ENCODE measurements at places on chromosomes 2 and 18.

GRCh38 chr2:191675807-191676721, 1.9 kb upstream of the NABP1 start:
- peak; percentile 15 for DNase-seq

DNA sequence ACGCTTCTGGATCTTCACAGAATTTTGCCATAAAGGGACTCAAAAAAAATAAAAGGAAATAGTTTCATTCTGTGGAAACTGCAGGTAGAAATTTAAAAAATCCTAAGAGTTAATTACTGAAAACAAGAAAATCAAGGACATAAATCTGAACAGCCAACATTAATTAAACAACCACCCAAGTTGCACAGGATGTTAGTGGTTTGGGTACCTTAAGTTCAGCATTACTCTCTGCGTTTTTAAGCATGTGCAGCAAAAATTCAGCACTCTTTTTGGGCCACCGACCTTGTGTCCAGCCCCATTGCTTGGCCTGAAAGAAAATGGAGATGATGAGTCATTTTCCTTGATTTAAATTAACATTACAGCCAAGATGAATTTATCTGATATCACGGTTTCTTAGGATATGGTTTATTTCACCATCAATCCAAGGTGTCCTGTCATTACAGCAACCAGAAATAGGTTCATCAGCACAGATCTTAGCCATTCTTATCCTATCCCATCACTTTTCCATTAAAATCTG, 3.3 kb upstream of the C18orf32 start:
- no peak for DNase-seq

DNA sequence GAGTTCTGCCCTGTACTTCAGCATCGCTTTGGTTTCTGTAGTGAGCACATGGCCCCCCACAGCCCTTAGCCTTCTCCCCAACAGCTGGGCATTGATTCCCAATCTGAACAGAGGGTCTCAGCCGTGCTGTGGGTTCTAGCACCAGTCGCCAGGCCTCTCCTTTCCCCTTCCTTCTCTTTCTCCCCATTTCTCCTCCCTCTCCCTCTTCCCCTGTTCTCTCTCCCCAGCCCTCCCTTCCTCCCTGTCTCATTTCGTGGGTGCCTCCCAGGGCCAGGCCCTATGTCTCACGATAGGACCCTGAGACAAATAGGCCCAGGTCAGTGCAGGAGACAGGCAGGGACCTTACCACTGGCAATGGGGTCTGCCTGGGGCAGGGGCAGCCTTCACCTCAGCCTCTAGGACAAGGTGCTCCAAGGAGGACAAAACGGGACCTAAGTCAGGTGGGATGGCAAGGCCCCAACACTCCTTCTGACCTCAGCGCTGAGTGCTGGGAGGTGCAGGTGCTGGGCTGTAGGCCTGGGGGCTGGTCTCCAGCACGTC, 143.4 kb upstream of the GPC1 start:
- no peak for DNase-seq

DNA sequence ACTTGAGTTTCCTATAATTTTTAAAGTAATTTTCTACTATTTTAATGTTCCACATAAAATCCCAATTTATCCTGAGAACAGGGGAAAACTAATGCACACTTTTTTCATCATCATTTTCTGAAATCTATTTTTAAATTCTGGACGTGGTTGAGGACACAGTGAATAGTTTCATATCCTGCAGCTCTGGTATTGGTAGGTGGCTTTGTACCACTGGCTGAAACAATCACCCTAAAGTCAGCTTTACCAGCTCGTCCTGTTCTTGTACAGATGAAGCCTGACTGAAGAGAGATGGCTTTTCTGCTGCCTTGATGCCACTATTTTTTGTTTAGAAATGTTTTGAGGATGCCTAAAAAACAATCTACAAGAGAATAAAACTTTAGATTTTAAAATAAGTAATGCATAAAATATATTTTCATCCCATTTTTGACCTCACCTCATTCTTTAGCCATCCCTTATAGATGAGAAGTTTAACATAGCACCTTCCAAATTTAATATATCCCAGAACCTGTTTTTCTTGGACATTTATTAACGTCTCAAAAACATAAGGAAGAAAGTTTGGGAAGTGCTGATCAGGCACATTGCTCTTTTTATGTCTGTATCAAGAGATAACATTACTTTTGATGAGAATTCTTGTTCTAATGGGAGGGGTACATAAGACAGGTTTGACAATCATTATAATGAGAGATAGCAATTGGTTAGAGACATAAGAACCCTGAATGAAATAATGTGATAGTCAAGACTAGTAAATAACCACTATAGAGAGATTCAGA, 80.9 kb downstream of the GALNT1 start:
- no peak for DNase-seq

GRCh38 chr18:76507830-76508385, 12.9 kb upstream of the ZNF516 start:
- no peak for DNase-seq

DNA sequence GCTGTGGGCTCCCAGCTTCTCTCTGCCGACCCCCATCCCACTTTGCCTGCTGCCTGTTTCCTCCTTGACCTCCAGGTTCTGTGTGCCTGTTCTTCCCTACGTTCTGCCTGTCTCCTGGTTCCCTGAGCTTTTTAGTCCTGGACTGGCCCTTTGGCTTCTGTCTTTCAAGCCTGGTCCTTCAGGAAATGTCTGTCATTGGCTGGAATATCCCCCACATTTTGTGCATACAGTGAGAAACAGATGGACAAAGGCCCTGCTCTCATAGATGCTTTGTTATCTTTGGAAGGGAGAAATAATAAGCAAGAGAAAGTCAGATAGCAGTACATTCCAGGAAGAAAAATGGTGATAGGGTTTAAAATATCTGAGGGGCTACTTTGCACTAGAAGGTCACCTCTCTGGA, 5.7 kb downstream of the MGAT5 start:
- DNase-seq, result no peak

DNA sequence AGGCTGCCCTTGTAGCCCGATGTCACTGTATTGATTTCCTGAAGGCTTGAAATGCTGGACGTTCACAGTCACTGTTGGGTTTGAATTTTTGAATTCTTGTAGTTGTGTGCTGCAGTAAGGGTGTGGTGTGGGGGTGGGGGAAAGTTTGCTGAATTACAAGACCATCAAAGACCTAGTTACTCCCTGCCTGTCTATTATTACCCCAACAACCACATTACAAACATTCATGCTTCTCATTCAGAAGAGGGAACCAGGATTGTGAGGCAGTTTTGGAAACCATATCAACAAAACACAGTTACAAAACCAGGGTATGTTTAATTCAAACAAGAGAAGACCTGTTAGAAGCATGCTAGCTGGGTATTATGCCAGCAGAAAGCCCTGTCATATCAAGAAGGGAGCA, 85.8 kb downstream of the CLHC1 start:
- DNase-seq, result no peak

DNA sequence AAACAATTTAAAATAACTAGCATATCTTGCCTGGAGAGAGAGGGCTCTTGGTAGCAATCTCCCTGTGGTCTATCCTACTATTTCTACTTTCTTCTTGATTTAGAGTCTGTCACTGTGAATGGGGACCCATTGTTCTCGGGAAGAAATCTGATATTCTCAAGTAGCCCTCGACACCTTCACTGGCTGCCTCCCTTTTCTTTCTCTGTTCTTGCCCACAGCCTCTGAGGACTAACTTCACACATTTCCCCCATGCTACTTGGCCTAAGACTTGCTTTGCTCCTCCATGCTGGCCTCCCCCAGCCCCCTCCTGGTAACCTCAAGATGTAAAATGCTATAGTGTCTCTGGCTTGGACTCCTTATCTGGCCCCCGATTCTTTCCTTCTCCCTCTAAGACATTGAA, 58.8 kb upstream of the NT5C1B start:
- no peak for DNase-seq

GRCh38 chr2:225182126-225182525, 139.9 kb upstream of the DOCK10 start:
- DNase-seq, result no peak

DNA sequence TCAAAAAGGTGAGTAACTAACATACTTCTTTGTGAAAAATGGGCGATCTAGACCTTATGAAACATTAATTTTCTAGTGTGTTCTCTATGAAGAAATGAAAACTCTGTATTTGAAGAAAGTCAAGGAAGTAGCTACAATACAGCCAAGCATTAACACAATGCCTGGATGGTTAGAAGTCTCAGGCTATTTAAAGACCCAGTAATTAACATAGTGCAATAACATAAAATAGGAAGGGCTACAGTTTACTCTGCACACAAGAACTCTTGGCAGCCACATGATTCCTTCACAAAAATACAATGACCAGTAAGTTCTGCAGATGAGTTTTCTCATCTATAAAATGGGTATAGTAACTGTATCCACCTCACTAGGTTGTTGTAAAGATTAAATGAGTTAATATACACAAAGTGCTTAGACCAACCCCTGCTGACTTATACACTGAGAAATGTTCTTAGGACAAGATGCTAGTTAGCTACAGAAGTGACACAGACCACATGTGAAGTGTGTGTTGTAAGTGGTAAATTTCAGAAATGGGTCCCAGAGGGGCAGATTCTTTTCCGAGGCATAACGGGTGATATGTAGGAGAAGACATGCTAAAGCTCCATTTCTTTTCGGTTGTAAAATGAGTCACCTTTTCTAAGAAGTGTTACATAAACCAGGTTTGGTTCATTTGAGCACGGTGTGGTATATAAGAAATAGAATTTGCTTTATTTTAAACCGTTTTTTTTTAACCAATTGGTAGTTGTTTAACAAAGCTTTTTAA, 61.8 kb downstream of the CXCR4 start:
- no peak for DNase-seq

- DNase-seq, result no peak
These were observed 42.7 kb downstream of the CIB4 start for GRCh38 chr2:26598336-26598995.

- DNase-seq, result no peak
These were observed 100.1 kb downstream of the MYCN start for GRCh38 chr2:16040271-16041010.

DNA sequence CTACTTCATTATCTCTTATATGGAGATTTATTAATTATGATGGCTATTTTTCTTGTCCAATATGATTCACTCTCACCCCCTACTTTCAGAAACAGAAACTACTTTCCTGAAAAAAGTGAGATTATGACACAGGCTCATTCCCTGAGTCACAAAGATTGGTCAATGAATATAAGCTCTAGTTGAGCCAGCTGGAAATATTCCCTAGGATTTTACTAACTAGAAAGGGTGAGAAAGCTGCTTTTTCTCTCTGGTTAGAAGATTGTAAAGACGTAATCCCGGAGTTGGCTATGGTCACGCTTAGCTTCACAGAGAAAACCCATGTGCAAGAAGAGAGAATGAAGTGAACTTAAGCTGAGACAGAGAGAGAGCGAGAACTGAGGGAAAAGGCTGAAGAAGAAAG, 223.7 kb upstream of the SMAD7 start:
- no peak for DNase-seq

GRCh38 chr2:144198116-144198515, 321.8 kb downstream of the ZEB2 start:
- DNase-seq, result no peak

DNA sequence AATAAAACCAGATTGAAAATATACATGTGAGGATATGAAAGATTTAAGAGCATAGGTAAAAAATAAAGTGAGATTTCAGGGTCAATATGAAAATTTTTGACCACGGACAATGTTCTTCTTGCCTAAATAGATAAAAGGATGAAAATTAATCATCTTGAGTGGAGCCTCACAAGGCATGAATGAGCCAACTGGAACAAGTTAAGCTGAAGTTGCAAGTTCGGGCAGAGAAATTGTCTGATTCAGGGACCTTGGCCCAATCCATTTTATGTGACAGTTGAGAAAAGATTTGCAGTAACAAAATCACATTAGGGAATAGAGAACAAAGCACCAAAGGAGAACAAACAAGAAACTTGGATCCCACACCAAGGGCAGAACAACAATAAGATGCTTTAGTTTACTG, 305.3 kb downstream of the TMX3 start:
- no peak for DNase-seq

- DNase-seq, result no peak
These were observed 127.8 kb downstream of the STK39 start for GRCh38 chr2:168119515-168120141.

DNA sequence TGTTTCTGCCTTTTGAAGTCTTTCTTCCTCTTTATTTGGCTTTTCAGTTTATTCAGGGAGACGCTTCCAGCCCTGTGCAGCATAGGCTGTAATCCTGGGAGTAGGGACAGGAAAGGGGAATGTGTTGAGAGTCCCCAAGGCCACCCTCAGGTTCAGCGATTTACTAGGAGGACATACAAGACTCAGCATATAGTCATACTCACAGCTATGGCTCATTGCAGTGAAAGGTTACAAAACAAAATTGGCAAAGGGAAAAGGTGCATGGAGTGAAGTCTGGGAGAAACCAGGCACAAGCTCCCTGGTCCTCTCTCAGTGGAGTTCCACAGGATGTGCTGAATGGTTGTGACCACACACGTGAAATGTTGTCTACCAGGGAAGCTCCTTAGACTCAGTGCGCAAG, 49.6 kb upstream of the ZNF638 start:
- no peak for DNase-seq

GRCh38 chr18:2855560-2856350, 8.9 kb downstream of the EMILIN2 start:
- no peak for DNase-seq

DNA sequence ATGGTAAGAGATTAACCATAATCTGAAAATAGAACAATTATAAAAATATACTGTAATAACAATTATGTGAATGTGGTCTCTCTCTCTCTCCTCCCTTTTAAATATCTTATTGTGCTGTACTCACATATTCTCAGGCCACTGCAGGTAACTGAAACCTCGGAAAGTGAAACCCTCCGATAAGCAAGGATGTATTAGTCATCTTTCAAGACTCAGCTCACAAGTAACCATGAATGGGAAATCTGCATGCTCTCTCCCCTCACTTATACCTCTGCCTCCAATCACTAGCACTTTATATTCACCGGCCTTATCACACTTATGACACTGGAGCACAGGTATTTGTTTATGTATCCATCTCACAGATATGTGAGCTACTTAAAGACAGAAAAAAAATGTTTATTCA, 139.7 kb downstream of the LRP2 start:
- no peak for DNase-seq

DNA sequence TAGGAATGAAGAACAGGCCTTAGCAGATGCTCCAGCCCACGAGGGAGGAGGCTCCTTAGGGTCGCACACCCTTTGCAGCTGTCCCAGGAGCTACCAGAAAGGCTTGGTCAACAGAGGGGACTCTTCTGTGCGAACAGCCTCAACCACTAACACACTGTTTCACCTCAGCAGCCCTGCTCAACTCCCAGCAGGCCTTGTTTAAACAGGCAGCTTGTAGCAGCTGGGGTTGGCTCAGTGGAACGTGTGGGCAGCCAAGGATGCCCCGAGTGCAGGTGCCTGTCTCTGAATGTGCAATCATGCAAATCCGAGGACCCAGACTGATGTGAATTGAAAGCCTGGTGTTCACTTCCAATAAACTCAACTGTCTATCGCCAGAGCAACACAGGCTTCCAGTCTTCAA, 88.7 kb upstream of the CXCR4 start:
- DNase-seq, result no peak

DNA sequence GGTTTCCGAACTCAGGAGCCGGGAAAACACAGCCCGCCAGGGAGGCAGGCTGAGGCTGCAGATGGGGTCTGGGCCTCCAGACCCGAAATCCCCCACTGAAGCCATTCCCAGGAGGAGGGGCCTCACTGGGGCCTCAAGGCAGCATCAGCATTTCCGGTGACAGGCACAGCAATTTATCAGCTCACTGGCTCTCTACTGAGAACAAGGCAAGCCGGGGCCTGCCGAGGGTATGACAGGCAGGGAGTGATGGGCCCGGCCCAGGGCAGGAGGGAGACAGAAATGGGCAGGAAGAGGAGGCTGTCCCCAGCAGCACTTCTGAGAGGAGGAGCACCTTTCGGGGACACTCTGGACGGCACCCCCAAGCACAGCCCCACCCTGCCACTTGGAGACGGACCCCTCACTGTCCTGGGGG, 12.5 kb downstream of the SDC1 start:
- DNase-seq, result no peak

Data from activated CD4-positive, CD25-positive, alpha-beta regulatory T cell (primary cell).